Adrenal gland (tissue), 19 donors: ENCODE measurements at places on chromosomes 3 and 15.
A peak's percentile ranks its signal among the peaks of the same experiment; 100 is the strongest.

GRCh38 chr3:181470349-181470748 is 241.4 kb upstream of the SOX2 start:
- DNase-seq, result no peak

DNA sequence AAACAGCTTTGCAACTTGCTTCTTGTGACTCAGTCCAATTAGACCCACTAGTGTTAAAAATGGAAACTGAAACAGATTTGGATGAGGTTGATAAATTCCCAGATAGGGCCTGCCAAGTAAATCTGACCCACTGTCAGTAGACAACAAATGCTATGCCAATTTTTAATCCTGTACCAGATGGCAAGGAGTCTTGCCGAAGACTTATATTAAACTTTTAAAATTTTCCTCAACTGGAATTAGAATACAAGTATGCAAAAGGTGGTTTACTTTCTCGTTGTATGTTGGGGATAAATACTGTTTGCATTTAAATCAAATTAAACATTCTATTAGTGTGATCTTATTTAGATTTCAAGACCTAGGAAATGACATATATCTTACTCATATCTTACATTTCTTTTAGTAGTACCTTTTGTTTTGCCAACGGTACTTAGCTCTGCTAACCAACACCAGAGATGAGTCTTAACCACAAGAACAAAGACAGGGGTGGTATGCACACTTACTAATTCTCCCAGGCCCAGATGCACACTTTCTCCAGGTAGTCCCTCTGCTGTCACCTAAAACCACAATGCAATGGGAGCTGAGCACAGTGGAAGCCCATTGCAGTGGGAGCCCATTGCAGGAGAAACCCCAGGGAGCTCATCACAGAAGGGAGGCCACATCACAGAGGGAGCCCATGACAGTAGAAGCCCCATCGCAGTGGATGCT is 77.8 kb downstream of the WWTR1 start:
- DNase-seq, result no peak

DNA sequence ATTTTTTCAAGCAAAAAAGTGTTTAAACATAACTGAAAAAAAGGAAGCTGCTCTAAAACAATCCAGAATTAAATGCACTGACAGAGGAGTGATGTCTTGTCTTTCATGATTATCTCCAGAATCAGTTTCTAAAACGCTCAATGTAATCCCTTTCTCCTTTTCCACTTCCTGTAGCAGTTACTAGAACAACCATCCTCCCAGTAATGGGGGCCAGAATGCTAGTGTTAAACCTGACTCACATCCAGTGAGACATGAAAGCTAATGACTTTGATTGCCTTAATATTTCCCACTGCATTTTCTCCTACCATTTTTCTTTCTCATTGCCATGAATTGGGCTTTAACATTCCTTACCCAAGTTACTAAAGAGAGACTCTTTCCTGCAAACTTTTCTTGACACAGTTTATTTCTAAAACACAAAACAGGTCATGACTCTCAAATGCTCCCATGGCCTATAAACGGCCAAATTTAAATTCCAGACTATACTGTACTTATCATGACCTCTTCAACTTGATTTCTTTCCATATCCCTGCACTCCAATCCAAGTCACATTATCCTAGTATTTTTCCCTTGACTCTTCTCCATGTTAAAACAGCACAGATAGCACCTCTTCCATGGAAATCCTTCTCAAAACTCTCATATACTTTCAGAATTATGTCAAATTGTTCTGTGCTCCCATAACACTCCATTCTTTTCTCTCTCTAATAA is 341.4 kb downstream of the NAALADL2 start:
- no peak for DNase-seq

- DNase-seq, result no peak
Observed at GRCh38 chr3:129481766-129482332, 41.8 kb downstream of the IFT122 start.

DNA sequence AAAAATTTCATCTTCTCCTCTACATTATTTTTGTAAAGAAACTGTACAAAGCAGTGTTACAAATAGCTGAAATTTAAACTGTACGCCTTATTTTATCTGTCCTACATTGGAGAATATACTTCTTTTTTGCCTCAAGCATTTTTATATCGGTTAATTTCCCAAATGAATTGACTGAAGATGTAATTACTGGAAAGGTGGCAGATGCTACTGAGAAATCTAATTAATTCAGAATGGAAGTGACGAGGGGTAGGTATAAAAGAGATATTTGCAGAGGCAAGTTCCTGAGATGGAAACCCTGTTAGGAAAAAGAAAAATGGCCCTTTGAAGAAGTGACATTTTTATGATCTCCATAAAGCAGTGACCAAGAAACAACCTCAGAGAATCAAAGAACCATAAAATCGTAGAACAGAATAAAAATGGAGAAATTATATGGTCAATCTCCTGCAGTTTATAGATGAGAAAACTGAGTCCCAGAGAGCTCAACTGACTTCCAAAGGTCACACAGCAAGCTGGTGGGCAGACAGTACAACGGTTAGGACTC is 20.4 kb downstream of the RUVBL1 start:
- DNase-seq, result no peak

DNA sequence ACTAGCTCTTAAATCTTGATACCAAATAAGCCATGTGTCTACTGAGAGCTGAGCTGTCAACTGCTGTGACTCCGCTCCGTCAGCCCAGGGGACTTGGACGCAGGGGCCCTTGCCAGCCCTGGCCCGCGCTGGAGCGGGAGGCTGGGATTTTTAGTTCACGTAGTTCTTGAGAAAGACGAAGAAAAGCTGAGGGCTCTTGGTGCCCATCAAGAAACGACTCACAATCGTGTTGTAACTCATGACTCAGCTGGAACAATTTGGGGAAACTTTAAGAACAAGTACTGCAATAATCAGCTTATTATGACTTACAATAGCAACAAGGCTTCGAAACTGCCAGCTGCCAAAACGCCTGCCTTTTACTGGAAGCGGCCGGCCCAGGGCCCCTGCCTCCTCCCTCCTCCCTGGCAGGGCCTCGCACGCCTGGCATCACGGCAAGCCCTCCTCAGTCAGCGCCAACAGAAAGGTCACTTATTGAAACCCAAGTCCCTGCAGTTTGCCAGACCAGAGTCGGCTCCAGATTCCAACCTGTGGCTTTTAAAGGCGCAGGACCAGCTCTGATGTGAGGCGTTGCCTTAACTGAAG is 60.3 kb downstream of the RGMA start:
- peak; percentile 98 for DNase-seq
